ENCODE measurements at places on chromosomes 6 and 20.

DNA sequence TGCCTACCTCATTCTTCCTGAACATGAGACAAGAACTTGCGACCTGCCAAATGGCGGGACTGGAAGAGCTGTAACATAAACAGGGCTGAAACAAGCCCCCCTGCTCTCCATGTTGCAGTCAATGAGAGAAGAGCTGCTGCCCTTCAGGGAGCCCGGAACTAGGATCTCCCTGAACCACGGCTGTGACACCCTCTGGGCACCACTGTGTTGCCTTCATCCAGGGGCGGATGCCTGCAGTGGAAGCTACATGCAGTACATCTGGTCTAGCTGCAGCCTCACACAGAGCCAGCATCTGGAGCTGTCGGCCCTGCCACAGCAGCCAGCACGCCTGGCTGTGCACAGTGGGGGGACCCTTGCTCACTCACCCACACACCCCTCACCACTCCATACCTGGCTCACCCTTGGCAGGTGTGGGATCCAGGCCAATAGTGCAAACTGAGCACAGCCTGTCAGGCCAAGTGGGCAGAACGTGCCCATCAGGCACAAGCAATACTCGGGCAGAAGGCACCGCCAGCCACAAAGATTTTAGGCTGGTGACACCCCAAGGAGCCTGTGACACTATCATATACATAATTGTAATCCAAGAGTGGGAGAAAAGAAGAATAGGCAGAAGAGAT lies 451.3 kb downstream of the HTR1B start:
- DNase-seq, result no peak

GRCh38 chr6:37827603-37828265 lies 8.2 kb downstream of the ZFAND3 start:
- DNase-seq, result no peak

DNA sequence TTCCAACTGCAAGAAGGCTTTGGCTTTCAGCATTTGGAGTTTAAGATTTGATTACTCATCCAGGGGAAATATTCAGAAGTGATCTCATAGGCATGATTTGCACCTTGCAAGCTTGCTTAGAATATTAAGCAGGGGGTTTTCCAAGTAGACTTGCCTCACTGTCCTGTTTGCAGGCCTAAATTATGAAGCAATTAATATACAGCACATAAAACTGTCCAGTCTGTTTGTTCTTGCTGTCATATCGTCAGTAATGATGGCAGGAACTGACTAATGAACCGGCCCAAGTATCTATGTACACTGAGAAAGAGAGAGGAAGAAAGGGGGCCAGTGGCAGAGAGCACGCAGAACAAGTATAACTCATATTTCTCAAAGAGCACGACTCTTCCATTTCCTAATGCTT lies 212.5 kb upstream of the SUPT3H start:
- DNase-seq, result no peak

DNA sequence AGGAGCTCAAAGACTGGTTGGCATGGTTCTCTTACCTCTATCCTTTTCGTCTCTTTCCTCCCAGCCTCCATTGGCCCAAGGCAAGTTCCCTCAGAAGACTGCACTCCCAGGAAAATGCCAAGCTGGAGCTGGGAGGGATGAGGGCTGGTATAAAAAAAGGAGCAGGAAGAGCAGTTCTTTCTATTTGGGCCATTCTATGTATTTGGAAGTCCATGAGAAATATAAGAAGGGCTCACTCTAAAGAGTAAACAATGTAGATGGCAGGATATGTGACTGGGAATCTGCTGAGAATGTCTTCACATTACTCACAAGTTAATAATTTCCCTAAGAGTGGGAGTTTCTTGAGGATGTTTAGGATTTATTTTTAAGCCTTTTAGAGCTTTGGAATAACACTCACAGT lies 36.6 kb upstream of the ADTRP start:
- no peak for DNase-seq

DNA sequence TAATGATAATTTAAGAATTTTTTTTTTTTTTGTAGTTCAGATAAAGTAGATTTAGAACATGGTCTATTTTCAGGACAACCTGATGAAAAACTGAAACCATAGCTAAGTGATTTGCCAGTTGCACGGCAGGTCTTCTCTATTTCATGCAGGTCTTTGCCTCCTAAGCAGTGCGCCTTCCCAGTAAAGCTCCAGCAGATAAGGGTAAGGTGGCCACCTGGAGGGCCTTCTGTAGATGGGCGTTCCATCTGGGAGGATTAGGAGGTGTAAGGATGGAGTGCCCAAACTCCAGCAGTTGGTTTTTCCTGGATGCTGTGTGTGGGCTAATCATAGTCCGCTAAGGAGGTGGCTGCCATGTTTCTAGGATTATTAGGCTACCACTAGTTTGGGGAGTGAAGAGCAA lies 107.1 kb downstream of the ARID1B start:
- no peak for DNase-seq

DNA sequence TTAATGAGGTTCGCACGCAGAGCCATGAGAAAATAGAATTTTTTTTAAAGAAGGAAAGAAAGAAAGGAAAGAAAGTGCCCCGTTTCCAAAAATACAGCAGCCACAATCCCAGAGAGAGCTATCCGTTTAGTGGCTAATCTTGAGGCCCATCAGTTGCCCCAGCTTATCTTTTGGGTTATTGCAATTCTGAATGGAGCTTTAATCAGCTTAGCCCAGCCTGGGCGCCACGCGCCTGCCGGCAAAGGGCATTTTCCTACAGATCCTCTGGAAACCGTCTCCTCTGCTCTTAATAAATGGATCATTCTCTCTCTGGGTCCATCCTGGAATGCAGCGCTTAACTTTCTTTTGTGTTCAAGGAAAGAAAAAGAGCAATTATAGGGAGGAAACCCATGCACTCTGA lies 413.3 kb downstream of the MAFB start:
- DNase-seq, result no peak
